Stimulated activated CD4-positive, alpha-beta T cell treated with anti-CD3 and anti-CD28 coated beads, Interleukin-12 subunit alpha, Interleukin-12 subunit beta, amount 100 ng/mL, for 4 hours (primary cell): ENCODE measurements at places on chromosomes 5 and 9.

DNA sequence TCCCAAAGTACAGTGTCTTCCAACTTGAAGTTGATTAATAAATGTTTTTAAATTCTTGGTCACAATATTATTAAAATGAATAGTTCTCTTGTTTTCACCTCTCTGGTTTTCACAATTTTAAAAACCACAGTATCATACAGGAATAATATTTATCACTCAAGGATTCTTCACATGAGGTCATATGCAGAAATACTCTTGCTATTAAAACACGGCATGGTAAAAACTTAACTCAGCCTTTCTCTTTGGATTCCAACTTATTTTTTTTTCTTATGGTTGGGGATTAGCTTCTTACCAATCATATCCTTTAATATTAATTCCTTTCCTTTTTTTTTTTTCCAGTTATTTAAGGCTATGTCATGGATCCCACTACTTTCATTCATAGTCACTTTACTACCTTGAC, 289.4 kb downstream of the ADAMTS6 start:
- DNase-seq = no peak

- DNase-seq = no peak
These were observed 20.1 kb downstream of the PCDHGC5 start for GRCh38 chr5:141508798-141509611.

DNA sequence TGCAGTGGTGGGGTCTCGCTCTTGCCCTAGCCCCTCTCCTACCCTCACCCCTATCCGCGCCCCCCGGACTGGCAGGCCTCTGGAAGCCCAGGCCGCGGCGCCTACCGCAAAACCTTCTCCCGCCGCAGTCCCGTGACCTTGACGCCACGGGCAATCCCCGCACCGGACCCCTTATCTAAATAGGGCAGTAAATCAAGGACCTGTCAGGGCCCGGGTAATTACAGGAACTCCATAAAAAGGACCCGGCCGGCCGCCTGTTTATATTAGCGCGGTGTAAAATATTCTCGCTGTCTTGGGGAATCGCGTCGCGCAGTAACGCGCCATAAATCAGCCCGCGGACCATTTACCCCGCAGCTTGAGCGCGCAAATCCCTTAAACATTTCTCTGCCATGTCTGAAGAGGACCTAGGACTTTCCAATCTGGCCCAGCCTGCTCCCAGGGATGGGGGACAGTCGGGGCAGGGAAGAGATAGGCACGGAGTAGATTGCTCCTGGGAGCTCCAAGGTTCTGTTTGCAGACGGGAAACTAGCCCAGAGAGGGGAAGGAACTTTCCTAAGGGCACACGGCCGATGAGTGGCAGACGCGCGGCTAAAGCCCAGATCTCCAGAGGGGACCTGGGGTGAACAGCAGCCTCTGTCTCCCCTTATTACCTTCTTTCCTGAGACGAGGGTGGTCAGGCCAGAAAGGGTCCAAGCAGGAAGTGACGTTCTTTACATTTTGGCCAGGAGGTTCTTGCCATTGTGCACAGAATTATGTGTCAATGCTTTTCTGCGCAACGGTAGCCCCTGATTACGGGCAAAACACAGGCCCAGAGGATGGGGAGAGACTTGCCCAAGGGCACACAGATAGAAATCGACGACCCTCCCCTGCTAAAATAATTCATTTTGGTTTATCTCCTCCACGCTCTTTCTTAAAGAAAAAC, 4.8 kb upstream of the HAND1 start:
- DNase-seq = no peak

DNA sequence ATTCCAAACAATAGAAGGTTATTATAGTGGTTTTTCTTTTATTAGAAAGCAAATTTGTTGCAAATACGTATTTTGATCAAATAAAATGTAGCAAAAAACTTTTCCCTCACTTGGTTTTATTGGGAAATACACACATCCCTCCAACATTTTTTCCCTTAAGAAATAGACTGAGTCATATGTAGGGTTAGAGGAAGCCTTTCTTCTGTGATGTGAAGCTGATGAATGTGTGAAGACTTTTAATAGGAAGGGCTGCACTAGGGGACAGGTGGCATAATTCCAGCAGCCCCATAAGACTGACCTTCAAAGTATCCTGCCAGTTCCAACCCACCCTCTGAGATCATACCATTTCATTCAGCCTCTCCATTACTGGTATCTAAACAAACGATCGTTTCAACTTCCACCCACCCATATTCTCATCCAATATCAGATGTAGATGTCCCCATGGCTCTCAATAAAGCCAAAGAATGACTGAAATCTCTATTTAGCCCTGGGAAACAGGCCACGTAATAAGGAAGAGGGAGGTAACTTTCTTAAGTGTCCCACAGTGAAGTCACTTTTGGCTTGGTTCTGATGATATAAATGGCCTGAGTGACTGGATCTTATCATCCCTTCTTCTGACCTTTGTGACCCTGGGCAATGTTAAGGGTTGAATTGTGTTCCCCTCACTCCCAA, 64.7 kb upstream of the LPAR1 start:
- DNase-seq = no peak

DNA sequence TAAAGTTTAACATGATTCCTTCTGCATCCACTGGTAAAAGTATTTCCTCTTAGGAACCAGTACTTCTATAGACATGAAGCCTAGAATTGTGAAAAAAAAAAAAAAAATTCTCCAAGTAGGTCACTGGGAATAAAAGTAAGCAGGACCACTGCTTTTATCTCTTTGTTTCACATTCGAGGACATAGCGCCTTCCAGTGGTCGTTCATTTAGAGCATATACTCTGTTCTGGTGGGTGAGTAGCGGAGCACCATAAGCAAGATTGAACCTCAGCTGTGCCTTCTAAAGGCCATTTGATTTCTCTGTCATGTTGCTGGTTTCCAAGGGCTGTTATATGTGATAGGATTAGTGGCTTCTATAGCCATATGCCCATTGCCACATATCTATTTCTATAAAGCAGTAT, 393.1 kb downstream of the TMEM232 start:
- DNase-seq = no peak

DNA sequence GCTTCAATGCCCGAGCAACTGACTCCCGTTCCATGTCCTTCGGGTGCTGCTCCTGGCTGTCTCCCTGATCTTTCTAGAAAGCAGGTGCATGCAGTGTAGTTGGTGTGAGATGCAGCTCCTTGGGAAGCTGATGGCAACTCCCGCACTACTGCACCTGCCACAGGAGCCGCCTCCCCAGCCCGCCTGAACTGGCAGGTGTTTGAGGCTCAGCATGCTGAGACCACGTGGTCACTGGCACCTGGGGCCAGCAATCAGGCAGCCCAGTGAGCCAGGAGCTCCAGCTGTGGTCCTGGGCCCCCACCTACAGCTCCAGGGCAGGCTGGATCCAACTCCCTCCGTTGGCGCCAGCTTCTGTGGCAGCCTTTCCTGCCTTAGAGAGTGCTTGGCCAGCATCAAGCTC, 111.5 kb downstream of the ICE1 start:
- no peak for DNase-seq

GRCh38 chr9:37889536-37889935, 14.4 kb downstream of the SLC25A51 start:
- no peak for DNase-seq
